GM23338 (cell line): ENCODE measurements at places on chromosomes 3 and 15. TPM values are rescaled to one million over a fixed set of nuclear protein-coding genes. Genes with fewer than 3 reads are reported as not detected.
A peak's percentile ranks its signal among the peaks of the same experiment; 100 is the strongest.

Gene VILL
- total RNA-seq, result 4.2 and 9.8 TPM in 2 replicates

- DNase-seq, result peak; percentile 8
Observed at GRCh38 chr3:34175636-34176176, 377.3 kb downstream of the PDCD6IP start.

DNA sequence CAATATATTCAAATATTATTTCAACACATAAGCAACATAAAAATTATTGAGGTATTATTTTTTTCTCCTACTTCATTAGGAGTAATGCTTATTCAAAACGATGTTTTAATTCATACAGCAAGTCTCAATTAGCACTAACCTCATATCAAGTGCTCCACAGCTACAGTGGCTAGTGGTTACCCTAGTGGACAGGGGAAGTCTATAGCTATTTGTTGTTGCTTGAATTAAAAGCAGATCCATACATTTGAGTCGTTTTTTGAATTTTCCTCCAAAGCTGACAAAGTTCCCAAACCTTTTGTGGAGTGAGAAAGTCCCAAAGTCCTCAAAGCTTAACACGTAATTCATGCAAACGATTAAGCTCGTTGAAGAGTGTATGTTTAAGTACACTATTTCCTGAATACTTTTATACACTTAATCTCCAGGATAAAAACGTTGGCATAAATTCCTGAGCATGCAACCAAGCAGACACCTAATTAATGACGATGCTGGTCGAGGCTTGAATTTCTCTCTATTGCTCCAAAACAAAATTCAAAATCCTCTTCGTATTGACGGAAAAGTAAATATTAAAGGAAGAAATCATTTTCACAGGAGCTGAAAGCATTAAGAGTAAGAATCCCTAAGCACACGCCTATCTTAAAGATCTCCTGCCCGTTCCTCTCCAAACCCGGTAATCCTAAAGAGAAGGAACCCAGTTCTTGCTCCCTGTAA, 985 bp downstream of the VPS13C start:
- DNase-seq, result no peak

GRCh38 chr3:44079916-44080315, 161.8 kb upstream of the TOPAZ1 start:
- DNase-seq, result no peak

- DNase-seq, result peak; percentile 68
Observed at GRCh38 chr15:78195735-78196201, 38.6 kb downstream of the ACSBG1 start.

- DNase-seq, result peak; percentile 10
Observed at GRCh38 chr3:27311400-27311799, 57.8 kb downstream of the NEK10 start.

GRCh38 chr3:76024640-76025039, 239.3 kb upstream of the ZNF717 start:
- peak; percentile 70 for DNase-seq
